Ovary (tissue), 10 donors: ENCODE measurements at places on chromosomes 5 and 9. TPM values are rescaled to one million over a fixed set of nuclear protein-coding genes. Genes with fewer than 3 reads are reported as not detected.
A peak's percentile ranks its signal among the peaks of the same experiment; 100 is the strongest.

DNA sequence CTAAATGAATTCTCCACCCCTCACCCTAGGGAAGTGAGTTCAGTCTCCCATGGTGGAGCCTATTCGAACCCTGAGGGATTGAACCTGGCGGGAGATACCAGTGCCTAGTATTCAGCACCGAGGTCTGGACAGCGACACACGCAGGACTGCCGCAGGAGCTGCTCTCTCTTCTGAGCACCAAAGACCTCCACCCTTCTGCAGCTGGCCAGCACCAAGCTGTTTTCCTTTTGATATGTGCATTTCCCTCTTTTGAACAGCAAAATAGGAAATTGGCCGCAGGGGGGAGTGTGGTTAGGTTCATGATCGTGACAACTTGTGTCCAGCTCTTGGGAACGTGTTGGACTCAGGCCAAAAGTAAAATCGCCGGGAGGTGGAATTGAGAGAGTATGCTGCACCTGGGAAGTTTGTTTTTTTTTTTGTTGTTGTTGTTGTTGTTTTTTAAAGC, 1.2 kb upstream of the PCSK1 start:
- DNase-seq: peak; percentile 47

DNA sequence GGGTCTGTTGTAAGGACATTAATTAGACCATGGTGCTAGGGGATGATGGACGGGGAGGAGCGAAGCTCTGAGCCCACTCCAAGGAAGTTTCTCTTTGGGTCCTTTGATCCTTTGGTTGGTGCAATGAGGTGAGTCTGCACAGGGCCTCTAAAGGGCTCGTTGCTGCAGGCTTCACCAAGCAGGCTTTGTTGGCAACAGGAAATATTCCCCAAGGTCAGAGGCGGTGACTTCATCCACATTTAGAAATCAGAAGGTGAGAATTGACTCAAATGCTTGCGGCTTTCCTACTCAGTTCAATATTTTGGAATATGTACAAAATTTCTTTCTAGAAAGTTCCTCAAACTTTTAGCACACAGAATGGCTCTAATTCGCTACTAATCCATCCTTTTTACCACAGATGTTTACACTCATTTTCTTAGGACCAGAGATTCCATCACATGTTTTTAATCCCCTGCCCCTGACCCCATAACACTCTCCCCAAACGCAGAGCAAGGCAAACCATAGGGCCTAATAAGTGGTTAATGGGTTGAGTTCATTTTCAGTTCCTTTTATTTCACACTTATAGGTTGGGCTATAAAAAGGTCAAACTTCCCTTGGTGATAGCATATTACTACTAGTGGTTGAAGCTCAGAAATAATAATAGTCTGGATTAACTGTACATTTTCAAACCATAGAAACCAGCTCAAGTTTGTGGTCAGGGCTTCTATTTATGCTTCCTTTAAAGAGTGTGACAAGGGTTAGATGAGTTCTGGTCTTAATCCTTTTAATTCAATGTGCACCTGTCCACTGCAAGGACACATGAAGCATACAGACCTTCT, 37.3 kb upstream of the TMEM252 start:
- no peak for DNase-seq

DNA sequence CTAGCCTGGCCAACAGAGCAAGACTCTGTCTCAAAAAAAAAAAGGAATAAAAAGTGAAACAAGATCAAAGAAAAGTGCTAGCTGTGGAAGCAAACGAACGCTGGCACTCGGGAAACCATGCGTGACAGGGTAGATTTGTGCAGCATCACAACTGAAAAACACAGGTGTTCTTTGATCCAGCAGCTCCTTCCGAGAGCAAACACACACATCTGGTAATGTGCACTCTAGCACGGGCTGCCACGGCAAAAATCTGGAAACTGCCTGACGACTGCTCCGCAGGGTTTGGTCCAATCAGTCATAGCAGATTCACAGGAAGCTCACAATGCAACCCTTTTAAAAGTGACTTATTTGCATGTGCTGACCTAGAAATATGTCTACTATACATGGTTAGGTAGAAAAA, 80.0 kb downstream of the SYK start:
- DNase-seq: no peak

GRCh38 chr9:91790917-91791316, 159.1 kb downstream of the ROR2 start:
- DNase-seq: no peak

DNA sequence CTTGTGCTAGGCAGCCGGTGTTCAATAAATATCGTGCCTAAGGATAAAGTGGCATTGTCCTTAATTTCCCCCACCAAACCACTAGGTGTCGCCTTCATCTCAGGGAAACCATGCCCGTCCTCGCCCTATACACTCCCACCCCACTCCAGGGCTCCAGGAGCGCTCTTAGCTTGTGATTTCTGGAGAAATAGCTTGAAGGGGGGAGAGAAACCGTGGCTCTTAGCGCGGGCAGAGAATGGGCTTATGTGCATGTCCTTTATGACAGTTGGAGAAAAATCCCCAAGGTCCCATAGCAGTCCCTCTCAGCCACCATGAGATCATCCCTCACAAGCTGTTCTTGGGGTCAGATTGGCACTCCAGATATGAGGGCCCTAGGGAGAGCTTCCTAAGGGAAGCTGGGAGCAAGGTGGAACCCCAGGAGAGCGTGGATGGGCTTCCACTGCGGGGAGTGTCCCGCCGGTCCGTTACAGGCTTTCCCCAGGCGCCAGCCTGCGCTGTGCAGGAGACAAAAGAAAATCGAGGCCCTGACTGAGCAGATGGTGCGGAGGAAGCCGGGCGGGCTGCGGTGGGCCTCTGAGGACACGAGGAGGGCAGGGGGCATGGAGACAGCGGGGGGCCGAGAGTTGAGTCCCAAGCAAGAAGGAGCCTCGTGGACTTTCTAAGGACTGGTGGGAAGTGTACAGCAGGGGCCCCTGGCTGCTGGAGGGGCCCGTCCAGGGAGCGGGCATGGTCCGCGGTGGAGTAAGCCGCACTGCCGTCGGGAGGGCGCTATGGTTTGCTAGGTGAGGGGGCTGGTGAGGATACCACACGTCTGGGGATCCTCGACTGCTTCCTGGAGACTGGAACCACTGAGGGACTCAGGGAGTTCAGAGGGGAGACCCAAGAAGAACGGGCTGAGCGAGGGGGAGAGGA, 750 bp upstream of the NPR2 start:
- peak; percentile 84 for DNase-seq

Gene TMEM252
- polyA plus RNA-seq: not detected
